WERI-Rb-1 (cell line): ENCODE measurements at places on chromosomes 1 and 21.

GRCh38 chr1:193658691-193659090 lies 472.3 kb upstream of the B3GALT2 start:
- no peak for DNase-seq

GRCh38 chr1:65434255-65434654 lies 13.8 kb downstream of the LEPR start:
- no peak for DNase-seq

DNA sequence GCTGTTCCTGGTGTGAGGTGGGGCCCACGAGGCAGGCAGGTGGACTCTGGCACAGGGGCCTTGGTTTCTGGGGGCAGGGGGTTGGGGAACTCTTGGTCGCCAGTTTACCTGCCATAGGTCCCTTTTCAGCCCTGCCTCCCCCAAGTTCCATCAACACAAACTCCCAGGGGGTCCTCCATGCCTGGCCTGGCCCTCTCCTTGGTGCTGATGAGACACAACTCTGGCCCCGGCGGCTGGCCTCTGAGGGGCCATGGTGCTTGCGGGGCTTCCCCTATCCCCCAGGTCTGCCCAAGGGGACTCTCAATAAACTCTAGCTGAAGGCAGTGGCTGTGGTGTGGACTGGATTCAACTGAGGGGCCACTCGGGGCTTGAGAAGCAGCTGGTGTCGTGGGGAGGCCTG lies 16.0 kb downstream of the HTR6 start:
- no peak for DNase-seq

- DNase-seq, result no peak
Measured at GRCh38 chr1:42105025-42105424, 48.2 kb upstream of the GUCA2B start.

DNA sequence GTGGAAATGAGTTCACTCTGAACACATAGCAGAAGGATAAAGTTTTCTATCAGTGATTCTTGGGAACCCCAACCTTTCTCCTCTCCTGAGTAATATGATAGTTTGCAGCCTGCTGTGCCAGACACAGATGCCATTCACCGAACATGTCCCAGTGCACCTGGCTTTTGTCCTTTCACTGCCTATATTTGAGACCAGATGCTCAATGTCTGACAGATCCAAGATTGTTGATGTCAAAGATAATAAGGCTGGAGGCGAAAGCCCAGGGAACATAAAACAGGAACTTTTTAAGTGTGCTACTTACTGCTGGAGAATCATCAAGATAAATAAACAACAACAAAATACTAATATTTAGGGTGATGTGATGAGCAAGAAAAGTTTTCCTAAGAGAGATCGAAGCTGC lies 139.3 kb downstream of the TIAM1 start:
- DNase-seq, result no peak

DNA sequence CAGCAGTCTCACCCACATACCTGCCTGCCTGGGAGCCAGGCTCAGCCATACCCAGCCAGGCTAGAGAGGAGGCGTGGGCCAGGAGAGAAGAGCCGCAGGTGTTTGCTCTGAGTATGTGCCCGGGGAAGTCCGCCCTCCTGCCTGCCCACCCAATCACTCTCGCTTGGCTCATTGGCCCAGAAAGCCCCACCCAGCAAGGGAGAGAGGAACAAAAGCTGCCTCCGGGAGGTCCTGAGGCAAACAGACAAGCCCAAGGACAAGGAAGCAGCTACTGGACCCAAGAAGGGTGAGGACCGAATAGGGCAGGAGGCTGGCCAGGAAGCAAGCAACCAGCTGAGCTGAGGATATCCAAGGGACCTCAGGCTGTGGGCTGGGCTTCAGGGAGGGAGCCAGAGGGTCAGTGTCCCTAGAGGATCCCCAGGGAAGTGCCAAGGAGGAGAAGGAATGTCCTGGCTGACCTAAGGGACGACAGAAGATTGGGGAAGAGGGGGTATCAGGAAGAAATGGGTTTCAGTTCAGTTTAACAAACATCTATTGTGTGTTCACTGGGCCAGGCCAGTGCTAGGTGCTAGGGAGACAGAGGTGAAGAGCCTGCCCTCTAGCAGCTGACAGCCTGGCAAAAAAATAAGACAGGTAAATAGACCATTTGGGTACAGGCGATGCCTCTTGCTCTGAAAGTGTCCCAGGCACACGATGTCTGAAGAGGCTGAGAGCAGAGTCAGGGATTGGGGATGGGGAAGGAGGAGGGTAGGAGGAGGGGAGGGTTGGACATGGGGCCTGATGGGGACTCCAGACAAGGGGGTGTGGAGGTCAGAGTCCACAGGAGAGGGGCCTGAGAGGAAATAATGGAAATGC lies at the start of gene GJB4:
Gene GJB4, plus strand, starts transcription at position 238 of the 855 bp plus-strand sequence. CDS start 1,515 bp downstream, outside the sequence.
- DNase-seq, result no peak

DNA sequence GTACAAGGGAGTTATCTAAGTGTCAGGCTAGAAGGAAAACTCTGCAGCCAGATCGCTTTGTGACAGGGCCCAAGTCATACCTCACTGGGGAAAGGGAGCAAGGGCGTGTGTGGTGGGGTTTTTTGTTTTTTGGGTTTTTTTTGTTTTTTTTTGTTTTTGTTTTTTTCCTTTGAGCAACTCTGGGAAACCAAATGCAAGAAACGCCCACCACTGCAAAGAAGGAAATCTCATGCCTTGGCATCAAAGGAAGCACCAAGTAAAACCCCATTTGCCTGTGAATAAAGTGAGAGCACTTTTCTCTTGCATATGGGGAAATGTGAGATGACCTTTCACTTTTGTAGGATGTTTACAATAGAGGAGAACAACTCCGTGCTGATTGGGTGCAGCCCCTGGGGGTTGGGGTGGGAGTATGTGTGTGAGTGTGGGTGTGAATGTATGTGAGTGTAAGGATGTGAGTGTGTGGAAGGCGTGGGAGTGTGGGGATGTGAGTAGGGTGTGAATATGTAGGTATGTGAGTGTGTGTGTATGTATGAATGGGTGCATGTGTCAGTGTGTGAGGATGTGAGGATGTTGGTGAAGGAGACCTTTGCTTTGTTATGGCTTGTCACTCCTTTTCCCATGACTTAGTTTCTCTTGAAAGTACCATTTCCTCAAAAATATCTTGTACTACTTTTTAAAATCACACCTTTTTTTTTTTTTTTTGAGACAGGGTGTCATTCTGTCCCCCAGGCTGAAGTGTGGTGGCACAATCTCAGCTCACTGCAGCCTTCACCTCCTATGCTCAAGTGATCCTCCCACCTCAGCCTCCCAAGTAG lies 34.6 kb downstream of the IL12RB2 start:
- DNase-seq, result no peak

DNA sequence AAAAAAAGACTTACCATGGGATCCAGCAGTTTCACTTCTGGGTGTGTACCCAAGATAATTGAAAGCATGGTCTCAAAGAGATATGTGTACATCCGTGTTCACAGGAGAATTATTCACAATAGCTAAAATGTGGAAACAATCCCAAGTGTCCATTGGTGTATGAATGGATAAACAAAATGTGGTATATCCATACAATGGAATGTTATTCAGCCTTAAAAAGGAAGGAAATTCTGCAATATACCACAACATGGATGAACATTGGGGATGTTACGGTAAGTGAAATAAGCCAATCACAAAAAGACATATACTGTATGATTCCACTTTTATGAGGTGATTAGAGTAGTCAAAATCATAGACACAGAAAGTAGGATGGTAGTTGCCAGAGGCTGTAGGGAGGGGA lies 7.0 kb upstream of the TUT4 start:
- DNase-seq, result no peak

DNA sequence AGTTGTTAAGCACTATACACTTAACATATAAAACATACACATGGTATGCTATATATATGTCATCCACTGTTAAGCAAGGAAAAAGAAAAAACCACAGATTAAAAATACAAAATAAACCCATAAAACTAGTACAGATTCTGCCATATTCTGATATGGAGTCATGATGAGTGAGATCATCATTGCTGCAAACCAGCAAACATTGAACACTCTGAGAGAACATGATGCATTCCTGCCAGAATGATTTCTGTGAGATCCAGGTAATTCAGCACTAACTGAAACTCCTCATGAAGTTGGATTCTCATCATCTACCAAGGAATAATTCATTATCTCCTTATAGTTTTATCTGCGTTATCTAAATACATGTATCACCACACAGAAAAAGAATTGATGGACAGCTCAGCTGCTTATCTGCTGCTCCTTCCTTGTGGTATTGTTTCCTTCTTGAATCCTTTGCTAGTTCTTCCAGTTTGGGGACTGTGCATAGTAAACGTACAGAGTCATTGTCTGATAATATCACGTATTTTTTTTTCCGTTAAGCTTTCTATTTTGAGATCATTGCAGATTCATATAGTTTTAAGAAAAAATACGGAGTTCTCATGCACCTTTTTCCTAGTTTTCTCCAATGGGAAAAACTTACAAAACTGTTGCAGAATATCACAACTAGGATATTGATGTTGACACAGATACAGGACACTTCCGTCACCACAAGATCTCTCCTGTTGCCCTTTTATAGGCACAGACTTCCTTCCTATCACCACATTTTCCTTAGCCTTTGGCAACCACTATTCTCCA lies 9.3 kb downstream of the RAB4A start:
- DNase-seq, result no peak

- DNase-seq, result no peak
Measured at GRCh38 chr1:50735443-50735842, 224.6 kb downstream of the FAF1 start.

DNA sequence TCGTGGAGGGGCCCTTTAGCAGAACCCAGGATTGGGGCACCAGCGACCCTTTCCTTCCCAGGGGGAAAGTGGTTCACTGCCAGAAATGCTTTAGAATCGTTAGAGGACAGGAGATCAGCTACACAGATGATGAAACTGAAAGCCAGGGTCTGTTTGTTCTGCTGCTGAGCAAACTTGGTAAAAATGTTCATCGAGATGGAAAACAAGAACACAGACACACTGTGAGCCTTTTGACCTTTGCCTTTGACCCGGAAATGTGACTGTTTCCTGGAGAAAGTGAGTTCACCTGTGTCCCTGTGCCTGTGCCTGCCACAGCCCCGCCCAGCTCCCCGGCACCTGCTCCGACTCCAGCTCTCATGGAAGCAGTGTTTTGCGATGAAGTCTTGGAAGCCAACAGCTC lies 234.3 kb downstream of the CAMTA1 start:
- no peak for DNase-seq

DNA sequence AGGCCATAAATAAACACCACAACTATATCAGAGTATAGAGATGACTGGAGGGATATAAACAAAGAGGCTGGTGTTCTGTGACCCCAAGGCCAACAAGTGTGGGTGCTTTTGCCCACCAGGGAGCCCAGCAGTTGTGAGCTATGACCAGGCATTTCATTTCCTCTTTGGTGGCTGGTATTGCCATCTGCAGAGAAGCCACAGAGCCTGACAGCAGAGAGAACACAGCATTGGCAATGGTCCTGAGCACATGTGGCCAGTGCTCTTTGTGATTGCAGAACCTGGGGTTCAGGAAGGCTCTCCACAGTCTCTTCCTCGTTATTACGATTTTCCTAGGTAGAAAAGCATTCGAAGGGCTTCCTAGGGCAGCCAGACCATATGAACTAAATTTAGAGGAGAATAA lies 112.3 kb downstream of the TM2D1 start:
- no peak for DNase-seq

DNA sequence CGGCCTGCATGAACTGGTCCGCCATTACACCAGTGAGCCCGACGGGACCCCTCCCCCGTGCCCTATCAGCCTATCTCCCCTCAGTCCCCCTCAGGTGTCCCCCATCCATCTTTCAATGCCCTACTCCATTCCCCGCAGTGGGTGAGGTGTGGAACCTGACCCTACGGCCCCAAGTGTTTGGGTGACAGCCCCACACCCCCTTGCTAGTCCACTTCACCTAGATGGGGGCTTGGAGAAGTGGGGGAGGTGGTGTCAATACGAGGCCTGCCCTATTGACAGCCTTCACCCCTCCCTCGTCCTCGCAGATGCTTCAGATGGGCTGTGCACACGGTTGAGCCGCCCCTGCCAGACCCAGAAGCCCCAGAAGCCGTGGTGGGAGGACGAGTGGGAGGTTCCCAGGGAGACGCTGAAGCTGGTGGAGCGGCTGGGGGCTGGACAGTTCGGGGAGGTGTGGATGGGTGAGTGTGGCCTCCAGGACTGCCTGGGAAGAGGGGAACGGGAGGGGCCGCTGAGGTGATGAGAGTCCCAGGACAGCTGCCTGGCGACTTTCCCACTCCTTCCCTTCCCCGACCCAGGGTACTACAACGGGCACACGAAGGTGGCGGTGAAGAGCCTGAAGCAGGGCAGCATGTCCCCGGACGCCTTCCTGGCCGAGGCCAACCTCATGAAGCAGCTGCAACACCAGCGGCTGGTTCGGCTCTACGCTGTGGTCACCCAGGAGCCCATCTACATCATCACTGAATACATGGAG lies 15.7 kb upstream of the HDAC1 start:
- no peak for DNase-seq

DNA sequence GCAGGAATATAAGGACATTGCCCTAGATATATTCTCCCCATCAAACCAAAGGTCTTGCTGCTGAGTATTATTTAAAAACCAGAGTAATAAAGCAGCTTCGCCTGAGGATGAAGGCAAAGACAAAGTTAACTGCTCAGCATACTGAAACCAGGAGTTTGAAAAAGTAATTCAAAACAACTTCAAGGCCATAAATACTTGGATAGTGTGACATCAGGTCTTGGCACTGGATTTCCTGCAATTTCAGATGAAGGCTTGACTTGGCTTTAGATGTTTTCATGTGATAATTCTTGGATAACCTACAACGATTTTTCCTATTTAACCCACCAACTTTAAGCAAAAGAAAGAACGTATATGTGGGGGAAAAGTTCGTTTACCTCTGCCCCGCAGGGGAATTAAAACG lies 10.6 kb downstream of the SOD1 start:
- DNase-seq, result no peak

DNA sequence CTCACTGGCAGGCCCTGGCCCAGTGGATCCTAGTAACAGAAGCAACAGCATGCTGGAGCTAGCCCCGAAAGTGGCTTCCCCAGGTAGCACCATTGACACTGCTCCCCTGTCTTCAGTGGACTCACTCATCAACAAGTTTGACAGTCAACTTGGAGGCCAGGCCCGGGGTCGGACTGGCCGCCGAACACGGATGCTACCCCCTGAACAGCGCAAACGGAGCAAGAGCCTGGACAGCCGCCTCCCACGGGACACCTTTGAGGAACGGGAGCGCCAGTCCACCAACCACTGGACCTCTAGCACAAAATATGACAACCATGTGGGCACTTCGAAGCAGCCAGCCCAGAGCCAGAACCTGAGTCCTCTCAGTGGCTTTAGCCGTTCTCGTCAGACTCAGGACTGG lies 7.7 kb downstream of the CGN start:
- DNase-seq, result no peak

DNA sequence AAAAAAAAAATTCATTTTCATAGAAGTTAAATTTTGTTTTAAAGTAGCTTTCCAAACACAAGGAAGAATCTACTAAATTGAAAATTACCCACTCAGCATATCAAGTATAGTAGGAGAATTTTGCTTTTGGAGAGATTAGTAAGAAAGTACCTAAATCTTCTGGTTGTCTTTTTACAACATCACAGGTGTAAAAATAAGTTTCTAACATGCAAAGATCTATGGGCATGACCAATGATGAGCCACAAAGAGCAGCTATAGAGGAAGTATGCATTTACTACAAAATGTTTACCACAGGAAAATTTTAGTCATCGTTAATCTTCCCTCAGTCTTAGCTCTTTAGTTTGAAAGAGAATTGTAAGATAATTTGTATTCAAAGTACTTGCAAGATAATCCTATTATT lies 28.1 kb downstream of the ANGPTL3 start:
- no peak for DNase-seq

- no peak for DNase-seq
Measured at GRCh38 chr1:100250264-100250663, 630 bp upstream of the DBT start.

GRCh38 chr1:66723985-66724384 lies 28.3 kb upstream of the DYNLT5 start:
- DNase-seq, result no peak

- no peak for DNase-seq
Measured at GRCh38 chr1:65872301-65872700, 79.6 kb downstream of the PDE4B start.
